Activated naive CD4-positive, alpha-beta T cell treated with anti-CD3 and anti-CD28 coated beads, Interleukin-2, amount 50 U/mL, for 72 hours (primary cell): ENCODE measurements at places on chromosomes 1 and 21. TPM values are rescaled to one million over a fixed set of nuclear protein-coding genes. Genes with fewer than 3 reads are reported as not detected.

DNA sequence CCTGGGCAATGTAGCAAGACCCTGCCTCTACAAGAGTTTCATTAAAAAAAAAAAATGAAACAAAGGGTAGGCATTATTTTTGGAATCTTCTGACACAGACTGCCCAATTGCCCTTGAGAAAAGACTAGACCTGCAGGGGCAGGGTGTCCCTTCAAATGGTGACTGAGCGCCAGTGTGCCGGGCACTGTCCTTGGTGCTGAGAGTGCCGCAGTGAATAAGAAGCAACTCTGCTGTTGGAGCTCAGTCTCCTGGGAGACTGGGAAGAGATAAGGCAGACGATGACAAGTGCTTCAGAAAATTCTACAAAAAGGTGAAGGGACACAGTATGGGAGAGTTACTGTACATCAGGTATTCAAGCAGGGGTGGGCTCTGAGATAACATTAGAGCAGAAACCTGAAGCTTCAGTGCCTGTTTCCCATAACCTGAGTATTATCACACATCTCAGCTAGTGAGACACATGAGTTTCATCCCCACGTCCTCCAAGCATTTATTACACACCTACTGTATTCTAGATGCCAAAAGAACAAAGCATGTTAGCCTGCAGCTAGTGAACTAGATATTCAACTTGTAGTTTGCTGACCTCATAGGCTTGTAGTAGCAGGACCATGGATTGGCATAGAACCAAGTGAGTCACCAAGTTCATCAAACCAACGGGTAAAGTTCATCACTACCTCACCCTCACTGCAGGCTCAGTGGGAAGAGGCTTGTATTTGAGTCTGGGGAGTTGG lies 18.4 kb upstream of the RPL11 start:
- peak; percentile 21 for DNase-seq

- DNase-seq: no peak
Measured at GRCh38 chr1:72678683-72679082, 396.3 kb upstream of the NEGR1 start.

DMRTA2 gene
- not detected for total RNA-seq

DNA sequence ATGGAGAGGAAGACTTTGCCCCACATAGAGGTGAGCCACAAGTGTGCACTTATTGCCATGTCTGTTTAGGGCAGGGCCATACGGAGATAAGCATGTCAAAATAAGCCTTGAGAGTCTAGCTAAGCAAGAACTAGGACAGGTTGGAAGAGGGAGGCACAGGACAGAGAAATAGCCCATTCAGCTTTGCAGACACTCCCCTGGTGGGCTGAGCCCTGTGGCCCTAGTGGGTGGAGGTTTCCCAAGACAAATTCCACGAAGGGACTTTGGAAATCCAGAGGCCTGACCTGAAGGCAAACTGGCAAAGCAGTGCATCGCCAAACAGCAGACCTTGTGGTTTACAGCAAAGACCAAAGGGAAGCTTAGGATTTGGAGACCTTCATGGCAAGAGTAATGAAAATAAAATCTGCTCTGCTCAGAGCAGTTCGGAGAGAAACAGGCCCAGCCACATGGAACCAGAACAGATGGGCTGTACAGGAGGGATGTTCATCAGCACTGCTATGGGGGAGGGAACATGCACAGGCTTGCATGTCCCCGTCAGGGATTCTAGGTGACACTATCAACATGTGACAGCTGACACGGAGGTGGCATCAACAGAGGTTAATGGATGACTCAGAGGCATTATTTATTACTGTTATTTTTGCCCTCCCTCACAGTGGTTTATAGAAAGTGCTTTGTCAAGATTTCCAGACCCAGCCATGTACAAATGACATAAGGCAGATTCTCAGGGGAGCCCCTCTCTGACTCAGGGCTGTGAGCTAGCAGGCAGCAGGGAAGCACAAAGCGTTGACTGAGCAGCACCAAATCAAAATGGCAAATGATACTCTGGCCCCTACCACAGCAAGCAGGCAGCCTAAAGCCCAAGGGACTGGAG lies 90.1 kb upstream of the IRF2BP2 start:
- DNase-seq: no peak

ITLN1 gene
- total RNA-seq: not detected

DNA sequence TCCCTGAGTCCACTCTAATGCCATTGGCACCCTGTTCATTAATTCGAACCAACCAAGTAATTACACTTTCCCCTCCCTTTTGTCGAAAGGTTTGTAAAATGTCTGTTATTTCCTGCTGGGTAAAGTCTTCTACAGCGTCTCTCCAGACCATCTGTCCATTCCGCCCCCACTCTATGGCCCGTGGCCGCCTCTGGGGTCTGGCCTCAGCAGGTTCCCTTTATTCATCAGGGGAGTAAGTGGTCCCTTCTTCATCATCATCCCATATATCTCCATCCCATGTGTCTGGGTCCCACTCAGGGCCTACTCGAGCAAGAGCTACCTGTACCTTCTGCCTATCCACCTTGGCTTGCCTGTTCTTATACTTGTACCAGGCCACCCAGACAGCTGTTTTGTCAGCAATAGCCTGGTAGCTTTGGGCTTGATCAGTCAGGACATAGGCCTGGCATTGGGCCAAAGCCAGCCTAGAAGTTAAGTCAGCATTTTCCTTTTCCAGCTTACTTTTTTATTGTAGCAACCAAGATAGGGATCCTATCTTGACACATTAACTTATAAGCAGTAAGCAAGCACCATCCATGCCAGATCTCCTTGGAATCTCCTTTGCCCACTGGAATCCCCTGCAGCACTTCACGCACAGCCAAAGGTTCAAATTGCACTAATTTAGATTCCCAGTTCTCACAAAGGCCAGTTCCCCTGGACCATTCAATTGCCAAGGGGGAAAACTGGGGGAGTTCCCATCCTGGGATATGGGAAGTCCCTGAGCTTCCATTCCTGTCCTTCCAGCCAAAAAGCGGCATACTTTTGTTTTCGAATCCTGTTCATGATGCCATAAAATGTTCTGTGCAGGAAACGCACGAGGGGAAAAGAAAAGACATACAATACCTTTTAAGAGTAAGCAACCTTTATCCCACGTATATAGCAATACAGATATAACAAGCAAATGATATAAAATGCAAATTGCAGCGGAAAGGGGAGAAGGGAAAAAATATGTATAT lies 6.6 kb upstream of the STUM start:
- no peak for DNase-seq

DNA sequence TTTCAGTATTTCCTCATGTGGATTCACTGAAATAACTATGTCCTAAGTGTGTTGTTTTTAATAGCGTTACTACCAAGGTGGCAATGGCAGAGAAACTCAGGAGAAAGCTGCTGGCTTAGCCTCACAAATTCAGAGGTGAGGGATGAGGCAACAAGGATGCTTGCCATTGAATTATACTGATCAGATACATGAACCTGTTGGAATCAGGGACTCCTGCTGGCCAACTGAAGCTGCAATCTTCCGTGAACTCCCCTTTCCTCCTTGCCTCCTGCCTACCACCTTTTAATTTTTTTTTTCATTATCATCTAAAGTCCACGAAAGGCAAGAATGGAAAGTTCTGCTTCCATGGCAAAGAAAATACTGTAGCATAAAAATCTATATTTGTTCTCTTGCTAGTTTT lies 254.7 kb downstream of the NFIA start:
- DNase-seq: no peak

DNA sequence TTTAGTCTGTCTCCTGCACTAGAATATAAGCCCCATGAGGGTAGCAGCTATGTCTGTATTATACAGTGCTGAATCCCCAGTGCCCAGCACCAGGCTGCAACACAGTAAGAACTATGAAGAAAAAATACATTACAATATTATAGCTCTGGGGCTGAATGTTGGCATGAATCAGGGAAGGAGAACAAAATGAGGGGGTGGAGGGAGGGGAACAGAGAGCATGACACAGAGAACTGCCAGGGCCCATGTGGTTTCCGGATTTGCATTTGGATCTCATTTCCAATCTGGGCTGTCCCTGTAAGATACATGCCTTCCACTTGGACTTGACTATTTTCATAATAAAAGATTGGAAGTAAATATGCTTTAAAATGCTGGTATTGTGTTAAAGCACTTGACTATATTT lies 35.8 kb downstream of the C1orf198 start:
- no peak for DNase-seq

DNA sequence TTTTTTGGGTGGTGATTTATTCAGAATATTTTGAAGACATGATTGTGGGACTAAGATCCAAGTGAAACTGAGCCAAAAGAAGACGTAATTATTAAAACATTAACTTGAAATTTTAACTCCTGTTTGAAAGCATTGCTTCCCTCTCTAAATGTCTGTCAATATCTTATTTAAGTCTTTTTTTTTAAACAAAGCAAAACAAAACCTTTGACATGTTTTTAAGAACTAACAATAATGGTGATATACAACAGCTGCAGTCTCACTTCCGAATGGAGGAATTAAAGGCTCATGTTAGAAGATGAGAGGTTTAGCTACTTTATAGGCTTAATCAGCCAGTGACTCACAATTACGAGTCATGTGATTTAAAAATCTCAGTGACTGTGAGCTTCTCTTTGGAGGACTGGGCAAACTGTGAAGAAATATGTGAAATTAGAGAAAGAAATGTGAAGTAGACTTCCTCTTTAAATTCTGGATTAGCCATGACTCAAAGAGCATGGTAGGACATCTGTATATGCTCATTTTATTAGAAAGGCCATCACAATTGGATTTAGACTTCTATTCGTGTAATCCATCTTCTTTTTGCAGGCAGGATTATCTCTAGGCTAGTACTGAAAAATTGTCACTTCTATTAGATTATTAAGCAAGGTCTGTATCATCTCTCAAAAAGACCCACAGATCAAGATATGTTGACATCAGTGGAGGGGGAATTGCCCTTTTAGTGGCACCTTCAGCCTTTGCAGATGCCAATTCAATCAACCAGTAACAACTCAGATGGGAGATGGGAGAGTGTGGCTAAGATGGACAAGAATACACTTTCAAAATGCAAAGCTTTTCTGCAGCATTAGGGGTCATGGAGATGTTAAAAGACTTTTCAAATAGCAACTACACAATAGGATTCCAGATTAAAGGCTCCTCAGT lies 28.7 kb downstream of the KCNA3 start:
- DNase-seq: no peak
